ENCODE measurements at places on chromosomes 2 and 18.

DNA sequence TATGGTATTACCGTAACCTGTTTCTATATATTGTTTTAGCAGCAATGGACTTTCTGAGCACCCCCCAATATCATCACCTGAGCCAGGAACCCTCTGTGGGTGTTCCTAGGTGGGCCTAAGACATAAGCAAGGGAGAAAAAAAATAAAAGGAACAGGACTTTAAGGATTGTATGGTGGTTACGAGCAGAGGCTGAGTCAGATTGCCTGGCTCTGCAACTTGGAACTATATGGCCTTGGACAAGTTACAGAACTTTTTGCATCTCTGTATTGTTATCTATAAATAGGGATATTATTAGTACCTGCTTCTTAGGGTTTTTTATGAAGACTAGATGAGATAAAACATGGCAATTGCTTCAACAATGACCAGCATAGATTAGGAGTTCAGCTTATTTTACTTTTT is 34.9 kb downstream of the MFSD6 start:
- no peak for DNase-seq

GRCh38 chr2:134138115-134138514 is 115.8 kb upstream of the MGAT5 start:
- no peak for DNase-seq

GRCh38 chr18:48698707-48699106 is 159.9 kb downstream of the CTIF start:
- no peak for DNase-seq

GRCh38 chr18:78727057-78727739 is 252.4 kb upstream of the SALL3 start:
- DNase-seq, result no peak

DNA sequence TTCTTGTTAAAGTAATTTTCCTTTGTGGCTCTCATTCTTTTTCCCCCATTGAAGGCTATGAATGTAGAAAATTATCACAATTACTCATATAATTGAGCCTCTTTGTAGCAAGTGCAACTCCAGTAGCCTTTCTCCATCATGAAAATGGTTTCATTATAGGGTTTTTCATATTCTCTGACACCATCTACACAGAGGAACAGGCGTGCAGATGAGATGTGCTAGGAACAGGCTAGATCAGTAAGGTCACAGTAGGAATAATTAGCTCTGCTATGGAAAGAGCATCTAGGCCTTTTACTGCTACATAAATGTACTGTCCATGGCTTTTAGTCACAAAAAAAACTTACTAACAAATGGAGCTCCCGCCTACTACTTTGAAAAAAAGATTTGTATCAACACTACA is 12.6 kb upstream of the DLX1 start:
- no peak for DNase-seq

DNA sequence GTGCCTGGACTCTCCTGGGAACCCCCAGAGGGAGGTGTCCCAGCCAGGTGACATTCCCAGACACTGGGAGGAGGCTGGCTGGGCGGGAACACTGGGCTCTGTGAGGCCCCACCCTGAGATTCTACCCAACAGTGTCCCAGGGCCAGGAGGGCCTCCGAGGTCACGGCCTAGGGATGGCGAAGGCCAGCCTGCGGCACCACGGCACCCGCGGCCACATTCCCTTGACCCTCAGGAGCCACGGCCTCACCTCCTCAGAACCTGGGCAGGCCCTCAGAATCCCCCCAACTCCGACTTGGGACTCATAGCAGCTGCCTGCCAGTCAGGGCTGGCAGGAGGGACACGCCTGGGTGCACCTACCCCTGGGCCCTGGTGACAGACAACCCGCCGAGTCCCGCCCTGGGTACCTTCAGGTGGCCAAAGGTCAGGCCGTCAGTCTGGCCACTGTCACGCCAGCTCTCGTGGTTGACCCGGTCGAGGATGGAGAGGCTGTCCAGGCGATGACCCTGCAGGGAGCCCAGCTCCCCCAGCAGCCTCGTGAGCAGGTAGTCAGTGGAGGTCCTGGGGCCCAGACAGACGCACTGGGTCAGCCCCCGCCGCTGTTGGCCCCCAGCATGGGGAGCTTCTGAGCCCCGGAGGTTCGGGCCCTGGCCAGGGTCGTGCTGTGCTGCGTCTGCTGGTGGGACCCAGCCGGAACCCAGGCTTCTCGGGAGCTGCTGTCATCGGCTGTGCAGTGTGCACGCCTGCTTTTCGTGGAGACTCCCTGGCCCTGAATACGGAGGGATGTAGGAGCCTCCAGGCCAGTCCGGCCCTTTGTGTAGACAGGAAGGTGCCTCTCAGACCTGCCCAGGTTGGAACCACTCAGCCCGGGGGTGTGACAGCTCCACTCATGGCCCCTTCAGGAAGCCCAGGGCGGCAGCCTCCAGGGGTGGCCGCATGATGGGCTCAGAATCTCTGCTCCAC is 6.1 kb downstream of the MAB21L4 start:
- no peak for DNase-seq

GRCh38 chr2:74496997-74497776 is 2.2 kb downstream of the LBX2 start:
- DNase-seq, result no peak

- no peak for DNase-seq
These were observed 477.5 kb upstream of the MEIS1 start for GRCh38 chr2:65957454-65957853.

- DNase-seq, result no peak
These were observed 71.1 kb downstream of the ARHGEF33 start for GRCh38 chr2:38960609-38961320.

- DNase-seq, result no peak
These were observed 350.2 kb upstream of the MC4R start for GRCh38 chr18:60722742-60723141.

- peak; percentile 66 for DNase-seq
These were observed 68.1 kb upstream of the CSRNP3 start for GRCh38 chr2:165401285-165401852.

GRCh38 chr18:52287151-52287550 is 52.8 kb upstream of the DCC start:
- DNase-seq, result no peak

DNA sequence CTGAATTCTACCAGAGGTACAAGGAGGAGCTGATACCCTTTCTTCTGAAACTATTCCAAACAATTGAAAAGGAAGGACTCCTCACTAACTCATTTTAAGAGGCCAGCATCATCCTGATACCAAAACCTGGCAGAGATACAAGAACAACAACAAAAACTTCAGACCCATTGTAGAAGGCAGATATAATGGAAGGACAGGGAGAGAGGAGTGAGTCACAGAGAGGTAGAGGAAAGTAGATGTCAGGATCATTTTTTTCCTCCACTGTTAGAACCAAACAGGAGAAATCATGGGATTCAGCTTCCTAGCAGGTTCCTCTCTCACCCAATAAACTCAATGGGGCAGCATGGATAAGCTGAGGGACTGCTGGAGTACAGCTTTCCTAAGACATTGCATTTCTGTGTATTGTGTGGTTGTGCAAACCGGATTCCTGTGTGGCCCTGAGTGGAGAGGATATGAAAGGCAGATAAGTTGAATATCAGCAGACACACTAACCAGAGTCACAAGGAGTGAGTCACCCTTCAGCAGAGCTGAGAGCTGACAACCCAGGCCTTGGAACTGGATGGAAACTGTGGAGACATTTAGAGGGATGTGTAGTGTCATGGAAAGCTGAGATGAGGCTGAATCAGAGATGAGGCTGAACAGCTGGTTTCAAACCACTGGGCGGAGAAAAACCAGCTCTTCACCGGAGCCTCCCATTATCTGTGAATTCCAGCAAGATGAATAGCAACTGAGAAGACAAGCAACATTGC is 60.9 kb upstream of the MMADHC start:
- no peak for DNase-seq

GRCh38 chr18:50356036-50356945 is 18.6 kb upstream of the SKA1 start:
- no peak for DNase-seq

DNA sequence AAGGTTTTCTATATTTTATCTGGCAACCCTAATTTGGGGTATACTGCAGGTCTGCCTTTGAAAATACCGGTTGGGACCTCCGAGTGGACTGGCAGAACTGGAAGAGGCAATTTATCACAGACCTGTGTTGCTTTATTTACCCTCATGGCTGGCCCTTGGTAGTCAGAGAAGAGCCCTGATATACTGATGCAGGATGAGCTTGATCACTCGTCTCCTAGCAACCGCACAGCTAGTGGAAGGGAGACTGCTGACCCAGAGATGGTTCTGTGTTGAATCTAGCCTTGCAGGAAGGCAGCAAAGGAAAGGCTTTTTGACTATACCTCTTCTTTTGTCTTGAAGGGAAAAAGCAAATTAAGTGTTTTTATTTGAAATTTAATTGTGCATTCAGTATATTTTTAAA is 154.7 kb downstream of the EML6 start:
- no peak for DNase-seq

DNA sequence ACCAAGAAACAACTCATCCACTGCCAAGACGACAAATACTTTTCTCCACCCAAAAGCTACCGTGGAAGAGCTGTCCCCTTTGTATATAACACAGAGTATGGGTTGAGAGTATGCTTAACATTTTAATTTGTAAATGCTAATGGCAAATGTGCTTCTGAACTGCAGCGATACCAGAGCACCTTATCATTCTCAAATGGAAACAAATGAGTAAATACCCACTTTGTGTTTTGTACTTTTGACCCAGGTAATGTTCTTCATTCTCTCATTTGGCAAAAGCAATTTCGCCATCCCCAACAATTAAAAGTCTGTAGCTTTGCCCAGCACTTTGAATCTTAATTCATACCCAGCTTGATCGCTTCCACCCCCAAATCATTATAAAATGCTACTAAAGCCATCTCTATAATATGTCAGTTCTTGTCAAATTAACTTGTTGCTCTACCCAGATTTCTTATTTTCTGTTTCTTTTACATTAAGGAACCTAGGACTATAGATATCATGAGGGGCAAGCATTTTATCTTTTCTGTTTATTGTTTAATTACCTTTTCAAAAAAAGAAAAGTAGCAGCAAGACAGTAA is 6.2 kb upstream of the POU3F3 start:
- no peak for DNase-seq

DNA sequence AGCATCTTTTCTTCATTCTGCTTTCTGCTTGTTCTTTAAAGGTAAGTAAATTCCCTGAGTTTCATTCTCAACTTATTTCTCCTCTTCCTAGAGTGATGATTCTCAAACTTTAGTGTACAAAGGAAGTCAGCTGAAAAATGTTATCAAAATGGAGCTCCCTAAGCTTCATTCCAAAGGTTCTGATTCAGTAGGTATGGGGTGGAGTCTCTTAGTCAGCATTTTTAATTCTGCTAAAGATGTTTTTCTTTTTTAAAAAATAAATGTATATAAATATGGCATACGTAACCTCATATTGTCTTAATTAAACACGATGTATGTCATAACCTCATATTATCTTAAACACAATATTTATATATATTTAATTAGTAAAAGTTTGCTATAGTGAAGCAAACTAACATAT is 3.1 kb upstream of the CSRNP3 start:
- no peak for DNase-seq

- no peak for DNase-seq
These were observed 354.8 kb downstream of the AKAIN1 start for GRCh38 chr18:4842287-4842686.

DNA sequence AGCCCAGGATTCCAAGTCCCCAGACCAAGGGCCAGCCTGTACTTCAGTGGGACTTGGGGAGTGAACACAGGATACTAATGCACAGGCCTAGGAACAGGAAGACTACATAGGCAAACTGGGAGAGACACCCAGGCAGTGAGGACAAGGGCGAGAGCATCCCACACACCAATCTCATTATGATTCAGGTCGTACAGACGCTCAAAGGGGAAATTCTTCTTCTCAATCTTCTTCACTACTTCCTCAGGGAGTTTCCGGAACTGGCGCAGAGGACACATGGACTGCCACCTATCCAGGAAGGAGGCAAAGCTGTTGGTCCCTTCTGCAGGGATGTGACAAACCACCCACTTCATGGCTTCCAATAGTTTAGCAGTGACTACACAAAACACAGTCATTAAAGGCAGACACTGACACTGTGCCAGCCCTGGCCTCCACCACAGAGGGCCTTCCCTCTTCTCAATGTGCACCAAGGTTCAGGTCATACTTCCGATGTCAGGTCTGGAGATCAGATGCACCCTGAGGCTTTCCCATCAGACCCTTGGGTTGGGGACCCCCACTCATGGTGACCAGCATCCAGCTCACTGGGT is 18.0 kb downstream of the SNRNP200 start:
- no peak for DNase-seq

GRCh38 chr18:58578321-58578720 is 50.6 kb downstream of the ALPK2 start:
- DNase-seq, result peak; percentile 88

DNA sequence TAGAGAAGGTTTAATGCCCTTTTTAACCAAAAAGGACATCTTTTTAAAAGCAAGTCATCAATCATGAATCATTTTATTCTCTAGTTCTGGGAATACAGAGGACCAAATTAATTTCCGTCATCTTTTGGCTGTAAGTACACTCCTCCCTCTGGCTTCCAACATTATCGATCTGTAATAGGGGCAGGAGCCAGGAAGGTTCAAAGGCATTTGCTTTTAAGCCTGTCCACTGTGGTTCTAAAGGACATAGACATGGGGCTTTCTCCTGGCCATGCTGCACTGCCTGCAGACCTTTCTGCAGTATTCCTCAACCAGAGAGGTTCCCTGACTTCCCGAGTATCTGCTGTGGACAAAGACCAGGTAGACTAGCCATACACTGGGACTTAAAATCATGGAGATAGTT is 170.5 kb downstream of the MYO5B start:
- no peak for DNase-seq

GRCh38 chr2:72837171-72837570 is 11.3 kb upstream of the EXOC6B start:
- DNase-seq, result no peak

DNA sequence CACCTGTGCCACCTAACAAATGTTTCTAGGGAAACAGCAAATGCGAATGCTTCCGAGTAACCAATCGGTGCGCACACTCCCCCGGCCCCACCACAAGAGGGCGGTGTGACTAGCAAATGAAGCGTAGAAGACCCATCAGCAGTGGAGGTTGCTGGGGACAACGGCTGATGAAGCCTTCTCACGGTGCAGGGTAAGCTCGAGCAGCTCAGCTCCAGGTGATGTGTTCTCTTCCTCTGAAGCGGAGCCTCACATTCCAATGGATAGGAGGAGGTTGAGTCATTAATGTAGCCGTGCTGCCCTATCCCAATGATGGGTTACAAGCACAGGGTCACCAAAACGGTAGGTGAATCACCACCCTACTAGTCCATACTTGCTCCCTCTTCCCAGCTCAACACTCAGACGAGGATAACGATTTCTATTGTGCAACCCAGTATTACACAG is 127.6 kb upstream of the TWIST2 start:
- no peak for DNase-seq

GRCh38 chr18:41599466-41599865 is 355.6 kb upstream of the PIK3C3 start:
- no peak for DNase-seq

DNA sequence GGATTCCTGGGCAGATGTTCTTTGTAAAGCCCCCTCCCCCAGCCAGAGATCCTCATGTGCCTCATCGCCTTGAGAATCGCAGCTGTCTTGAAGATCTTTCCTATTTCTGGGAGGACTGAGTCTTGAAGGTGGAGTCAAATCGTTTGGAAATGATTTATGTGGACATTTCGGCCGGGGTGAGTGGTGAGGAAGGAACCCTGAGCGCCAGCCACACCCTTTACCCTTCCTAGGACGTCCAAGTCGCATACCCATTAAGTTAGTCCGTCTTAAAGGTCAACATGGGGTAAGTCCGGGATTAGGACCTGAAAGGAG is 84.9 kb upstream of the ZCCHC2 start:
- no peak for DNase-seq

- DNase-seq, result no peak
These were observed 4.6 kb downstream of the DOCK10 start for GRCh38 chr2:225037415-225038230.

Data from NCI-H2171 (cell line).